MM.1S (cell line): ENCODE measurements at places on chromosomes 3 and 15.
A peak's percentile ranks its signal among the peaks of the same experiment; 100 is the strongest.

DNA sequence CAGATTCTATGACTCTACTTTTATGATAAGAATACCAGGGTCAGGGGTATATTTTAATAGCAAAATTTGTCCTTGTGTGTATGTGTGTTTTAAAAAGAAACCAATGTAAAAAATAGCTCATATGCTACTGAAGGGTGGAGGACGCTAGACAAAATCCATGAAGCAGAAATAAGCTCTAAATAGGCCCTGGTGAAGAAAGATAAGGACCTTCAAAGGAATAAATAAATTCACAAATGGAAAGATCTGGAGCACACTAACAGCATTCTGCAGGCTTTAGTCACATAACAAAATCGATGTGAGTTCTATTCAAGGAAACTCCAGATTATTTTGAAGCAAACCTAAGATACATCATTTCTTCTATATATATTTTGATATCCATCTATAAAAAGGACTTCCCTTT is 27.2 kb upstream of the ATP11B start:
- no peak for DNase-seq

- no peak for DNase-seq
These were observed 345.1 kb downstream of the FEZF2 start for GRCh38 chr3:62028236-62028635.

DNA sequence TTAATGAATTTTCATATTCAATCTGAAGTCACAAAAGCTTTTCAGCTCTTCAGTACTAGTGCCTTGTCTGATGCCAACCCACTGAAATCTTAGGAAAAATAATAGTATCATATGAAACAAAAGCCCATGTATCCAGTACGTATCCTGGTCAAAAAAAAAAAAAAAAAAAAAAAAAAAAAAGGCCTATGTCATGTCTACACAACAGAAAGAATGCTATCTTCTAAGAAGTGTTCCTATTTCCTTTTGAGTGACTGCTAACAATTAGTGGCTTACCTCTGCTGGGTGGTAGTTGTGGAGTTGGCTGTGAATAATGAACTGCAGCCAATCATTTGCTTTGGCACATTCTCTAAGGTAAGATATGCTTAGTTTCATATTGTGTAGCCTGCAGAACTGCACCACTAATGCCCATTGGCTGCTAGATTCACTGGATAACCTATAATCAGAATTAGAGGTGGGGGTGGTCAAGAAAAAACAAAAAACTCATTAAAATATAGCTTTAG is 59.6 kb downstream of the EIF3J start:
- peak; percentile 12 for DNase-seq

DNA sequence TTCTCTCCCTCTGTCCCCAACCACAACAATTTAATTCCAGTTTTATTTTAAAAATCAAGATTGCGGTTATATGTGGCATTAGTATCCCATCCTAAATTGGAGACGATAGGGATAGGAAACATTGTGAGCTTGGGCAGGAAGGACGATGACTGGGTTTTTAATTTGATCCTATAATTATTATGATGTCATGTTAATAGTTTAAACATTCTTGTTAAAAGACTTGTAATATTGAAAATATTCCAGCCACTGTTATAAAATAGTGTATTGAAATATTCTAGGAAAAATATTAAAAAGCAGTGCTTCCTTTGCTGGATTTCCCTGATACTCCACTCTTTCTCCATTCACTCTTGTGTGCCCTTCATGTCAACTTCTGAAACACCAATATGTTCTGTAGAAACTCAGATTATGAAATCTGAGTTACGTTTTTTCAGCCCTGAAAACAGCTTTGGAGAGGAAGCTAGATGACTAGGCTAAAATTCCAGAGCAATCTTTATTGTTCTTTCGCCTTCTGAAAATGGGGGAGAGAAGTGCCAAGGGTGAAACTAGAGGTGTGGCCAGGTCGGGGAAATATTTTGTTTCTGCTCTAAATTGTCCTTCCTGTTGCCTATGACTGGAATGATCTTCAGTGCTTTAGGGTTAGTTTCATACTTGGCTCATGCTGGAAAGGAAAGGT is 46.1 kb upstream of the MAP3K13 start:
- peak; percentile 26 for DNase-seq

GRCh38 chr3:38281895-38282686 is at the start of gene SLC22A14:
SLC22A14 (plus strand) TSS chr3:38282294; CDS start chr3:38306027, 23,733 bp downstream.
- DNase-seq = no peak

GRCh38 chr3:120407508-120408287 is 43.1 kb downstream of the FSTL1 start:
- DNase-seq = peak; percentile 25

GRCh38 chr3:134249296-134249841 is 1.3 kb downstream of the RYK start:
- DNase-seq = no peak

- peak; percentile 39 for DNase-seq
These were observed 12.4 kb upstream of the SOX2 start for GRCh38 chr3:181699171-181699903.

GRCh38 chr3:29754346-29754745 is 473.5 kb downstream of the RBMS3 start:
- no peak for DNase-seq

DNA sequence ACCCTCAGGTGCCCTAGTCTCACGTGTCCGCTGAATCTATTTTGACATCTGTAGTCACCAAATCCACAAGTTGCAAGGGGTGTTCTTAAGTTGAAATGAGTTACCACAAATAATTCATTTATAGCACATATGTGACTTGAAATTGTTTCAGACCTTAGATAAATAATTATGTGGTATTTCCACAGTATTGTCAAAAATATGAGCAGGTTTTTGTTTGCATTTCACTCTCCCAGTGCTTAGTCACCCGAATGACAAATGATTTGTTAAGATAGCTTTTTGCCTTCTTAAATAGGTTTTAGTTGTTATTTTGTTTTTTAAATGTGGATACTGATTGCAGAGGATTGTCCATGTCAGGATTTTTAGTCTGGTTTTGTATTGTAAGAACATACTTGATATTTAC is 2.6 kb downstream of the MFSD1 start:
- DNase-seq = no peak

GRCh38 chr15:81088470-81089013 is 45.5 kb upstream of the CFAP161 start:
- DNase-seq = no peak
